ENCODE measurements at places on chromosomes 2 and 18.

DNA sequence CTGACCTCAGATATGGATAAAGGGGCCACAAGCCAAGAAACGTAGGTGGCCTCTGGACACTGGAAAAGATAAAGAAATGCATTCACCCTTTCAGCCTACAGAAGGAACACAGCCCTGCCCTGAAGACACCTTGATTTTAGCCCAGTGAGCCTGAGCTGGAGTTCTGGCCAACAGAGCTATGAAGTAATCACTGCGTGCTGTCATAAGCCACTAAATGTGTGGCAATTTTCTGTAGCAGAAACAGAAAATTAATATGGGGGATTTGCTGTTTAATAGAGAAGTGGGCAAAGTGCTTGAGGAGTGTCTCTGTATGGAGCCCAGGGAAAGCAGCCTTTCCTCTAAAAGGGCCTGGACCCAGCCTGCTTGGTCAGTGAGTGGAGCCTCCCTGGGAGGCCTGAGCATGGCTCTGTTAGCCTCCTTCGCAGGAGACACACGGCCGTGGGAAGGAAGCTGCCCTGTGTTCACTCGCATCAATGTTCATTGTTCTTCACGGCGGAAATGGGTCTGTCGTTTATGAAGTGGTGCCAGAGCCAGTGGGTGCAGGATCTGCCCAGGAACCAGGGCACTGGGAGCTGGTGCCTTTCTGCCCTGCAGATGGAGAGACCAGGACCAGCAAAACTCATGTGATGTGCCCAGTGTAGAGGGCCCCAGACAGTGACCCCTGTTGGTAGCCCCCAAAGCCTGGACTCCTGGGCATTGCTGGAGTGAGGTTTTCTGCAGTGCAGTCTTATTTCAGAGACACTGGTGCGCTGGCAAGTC, 268.9 kb downstream of the NDUFA10 start:
- no peak for DNase-seq

DNA sequence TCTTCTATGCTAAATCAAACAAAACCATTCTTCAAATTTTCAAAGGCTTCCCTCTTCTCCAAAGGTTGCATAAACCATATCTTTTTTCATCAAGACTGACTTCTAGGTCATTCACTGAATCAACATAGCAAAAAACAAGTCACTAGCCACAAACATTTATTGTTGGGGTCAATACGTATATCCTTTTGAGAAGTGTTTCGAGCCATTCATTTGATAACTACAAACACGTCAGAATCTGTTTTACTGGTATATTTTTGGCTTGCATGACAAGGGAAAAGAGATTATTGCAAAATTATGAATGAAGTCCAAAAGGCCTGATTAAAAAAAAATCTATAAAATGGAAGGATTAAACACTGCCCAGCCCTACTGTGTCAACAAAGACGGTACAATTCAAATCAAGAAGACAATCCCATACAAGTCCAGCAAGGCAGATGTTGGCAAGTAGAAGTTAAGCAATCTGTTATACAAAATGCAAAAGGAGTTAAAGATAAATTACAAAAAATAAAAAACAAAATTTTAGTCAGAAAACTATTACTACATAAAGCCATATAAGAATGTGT, 222.4 kb downstream of the SRBD1 start:
- no peak for DNase-seq

DNA sequence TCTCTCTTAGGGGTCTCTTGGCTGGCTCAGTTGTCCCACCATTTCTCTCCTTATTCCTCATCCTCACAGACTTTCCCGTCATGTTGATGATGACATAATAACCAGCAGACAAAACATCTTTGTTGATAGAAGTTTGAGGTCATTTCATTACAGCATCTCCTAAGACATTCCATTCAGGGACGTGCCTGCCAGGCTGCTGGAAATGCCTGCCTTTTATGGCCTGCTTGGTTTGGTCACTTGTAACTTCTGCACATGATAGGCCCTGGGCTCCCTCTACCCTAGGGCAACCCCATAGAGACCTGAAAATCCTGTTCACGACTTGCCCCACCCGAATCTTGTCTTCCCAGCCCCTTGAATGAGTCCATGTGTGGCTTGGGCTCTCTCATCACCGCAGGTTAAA, 81.7 kb downstream of the SDC1 start:
- DNase-seq: no peak

GRCh38 chr2:188306271-188306670, 14.6 kb downstream of the GULP1 start:
- DNase-seq: no peak

GRCh38 chr18:907115-907884, 2.6 kb downstream of the ADCYAP1 start:
- no peak for DNase-seq

GRCh38 chr2:200307724-200308545, 1.4 kb downstream of the SPATS2L start:
- DNase-seq: no peak

DNA sequence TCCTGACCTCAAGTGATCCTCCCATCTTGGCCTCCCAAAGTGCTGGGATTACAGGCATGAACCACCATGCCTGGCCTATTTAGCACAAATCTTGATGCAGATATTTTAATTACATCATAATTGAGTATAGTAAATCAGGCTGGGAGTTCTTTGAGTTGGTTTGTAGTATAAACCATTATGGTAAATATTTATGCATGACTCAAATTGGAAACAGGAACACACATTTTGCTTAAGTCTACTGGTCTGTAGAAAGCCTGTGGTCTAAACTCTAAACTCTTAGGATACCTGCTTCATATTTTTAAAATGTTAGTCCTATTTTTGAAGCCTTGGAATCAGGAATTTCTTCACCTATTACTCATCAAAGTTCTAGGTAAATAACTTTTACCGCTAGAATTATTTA, 16.8 kb downstream of the ASXL3 start:
- DNase-seq: no peak

DNA sequence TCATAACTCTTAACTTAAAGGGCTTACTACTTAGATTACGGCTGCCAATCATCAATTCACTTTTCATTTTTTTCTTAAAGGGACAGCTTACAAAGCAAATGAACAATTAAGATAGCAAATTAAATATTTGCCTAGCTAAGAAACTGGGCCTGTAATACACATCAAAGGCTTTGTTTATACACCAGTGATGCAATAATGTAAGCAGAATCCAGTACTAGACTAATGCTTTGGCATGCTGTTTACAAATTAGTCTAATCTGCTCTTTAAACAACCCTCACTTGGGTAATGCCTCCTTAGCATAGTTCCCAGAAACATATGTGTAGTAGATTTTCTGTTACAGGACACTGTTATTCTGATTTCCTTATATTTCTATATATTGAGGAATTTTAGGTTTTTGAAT, 105.8 kb downstream of the ARHGAP28 start:
- no peak for DNase-seq

GRCh38 chr18:9828506-9829396, 57.0 kb upstream of the TXNDC2 start:
- no peak for DNase-seq

GRCh38 chr2:203225423-203226039, 13.3 kb upstream of the CYP20A1 start:
- no peak for DNase-seq

DNA sequence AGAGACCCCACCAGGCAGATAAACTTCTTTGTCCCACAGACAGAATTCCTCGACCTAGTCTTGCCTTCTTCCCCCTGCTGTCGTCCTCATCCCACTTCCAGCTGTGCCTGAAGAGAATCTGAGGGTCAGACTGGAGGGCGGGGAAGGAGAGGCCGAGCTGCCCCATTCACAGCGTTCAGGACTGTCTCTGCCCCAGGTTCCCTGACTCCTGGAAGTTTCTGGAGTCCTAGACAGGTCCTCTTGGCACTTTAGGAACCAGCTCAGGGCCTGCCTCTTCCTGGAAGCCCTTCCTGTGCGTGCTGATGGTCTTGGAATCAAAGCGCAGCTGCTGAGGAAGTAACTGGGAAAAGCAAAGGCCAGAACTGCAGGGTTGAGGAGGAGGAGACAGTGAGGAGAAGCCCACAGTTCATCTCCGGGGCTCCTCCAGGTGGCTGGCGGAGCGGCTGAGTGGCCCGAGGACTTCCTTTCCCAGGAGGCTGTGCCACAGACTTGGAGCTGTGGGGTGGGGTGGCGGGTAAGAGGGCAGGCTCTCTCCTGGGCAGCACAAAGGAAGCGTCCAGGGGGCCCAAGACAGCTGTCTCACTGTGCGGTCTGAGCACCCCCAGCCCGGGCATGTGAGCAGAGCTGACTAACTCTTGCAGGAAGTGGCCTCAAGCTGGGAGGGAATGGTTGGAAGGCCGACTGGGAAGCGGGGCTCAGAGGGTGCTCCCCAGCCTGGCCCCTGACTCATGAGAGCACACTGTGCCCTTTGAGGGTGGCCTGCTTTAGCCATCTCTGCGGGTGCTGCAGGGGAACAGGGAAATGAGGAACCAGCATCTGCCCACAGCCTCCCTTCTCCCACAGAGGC, 39.5 kb downstream of the SDC1 start:
- no peak for DNase-seq

DNA sequence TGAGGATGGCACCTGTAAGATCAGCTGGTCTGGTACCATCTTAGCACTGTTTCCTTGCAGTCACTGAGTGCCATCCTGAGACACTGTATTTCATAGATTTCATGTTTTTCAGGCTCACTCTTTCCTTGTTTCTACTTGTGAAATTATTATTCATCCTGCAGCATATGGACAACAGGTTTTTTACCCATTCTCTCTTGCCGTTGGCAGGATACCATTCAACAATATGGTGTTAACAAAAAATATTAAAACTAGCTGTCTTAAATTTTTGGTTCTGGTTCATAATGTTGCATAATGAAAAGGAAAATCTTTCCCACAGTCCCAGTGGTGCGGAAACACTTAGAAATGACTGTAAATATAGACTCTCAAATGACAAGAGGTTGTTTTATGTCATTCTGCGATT, 23.1 kb upstream of the ATG16L1 start:
- DNase-seq: no peak

DNA sequence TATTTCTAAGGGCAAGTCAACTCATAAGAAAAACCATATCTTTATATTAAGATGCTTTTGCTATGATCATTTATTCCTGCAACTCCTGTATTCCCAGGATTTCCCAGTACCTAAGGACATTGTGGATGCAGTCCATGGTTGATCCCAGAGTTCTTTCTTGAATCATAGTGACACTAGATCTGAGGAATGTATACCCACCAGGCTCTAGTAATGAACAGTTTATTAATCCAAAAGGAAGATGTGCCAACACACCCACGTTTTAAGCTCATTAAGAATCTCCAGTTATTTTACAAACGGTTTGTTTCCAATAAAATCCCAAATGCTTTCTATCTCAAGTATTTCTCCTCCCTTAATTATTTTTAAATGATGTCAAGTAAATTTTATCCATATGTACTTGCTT, 210.8 kb upstream of the ZEB2 start:
- no peak for DNase-seq

DNA sequence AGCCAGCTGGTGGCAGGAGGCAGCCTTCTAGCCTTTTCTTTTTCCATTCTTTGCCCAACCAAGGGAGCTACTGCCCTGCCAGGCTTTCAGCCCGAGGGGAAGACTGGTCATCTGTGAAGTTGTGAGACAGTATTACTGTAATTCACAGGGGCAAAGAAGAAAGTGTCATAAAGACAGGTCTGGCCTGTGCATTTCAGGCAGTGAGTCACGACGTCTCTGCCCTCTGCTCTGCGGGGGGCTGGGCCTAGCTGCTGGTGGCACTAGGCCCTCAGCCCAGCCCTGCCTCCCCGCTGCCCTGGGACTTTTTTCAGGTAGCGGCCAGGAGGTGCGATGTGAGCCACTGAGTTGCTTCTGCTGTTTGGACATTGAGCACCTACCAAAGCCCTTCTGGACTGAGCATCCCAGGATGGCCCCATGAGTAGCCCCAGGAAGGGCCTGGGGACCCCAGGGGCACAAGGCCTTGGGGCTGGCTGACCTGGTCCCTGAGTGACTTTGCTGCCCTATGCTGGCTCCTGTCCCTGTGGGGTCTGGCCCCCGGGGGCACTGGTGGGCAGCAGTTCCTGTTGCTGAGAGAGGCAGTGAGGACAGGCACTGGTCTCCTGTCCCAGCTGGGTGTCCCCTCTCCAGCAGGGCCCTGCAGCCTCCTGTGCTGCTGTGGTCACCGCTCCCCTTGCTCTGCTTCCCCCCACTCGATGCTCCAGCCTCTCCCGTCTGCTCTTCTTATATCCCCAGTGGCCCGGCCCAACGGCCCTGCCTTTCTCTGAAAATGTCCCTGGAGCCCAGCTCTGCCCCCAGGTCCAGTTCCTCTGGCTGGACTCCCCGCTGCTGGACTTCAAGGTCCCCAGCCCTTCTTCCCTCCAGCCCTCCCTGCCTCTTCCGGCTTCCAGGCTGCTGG, 7.0 kb downstream of the INHBB start:
- DNase-seq: no peak

- DNase-seq: no peak
Observed at GRCh38 chr2:61238219-61239012, 76.4 kb downstream of the C2orf74 start.

GRCh38 chr2:189318761-189319160, 122.5 kb upstream of the WDR75 start:
- no peak for DNase-seq

GRCh38 chr2:105943977-105944376, 199.3 kb downstream of the NCK2 start:
- DNase-seq: no peak

DNA sequence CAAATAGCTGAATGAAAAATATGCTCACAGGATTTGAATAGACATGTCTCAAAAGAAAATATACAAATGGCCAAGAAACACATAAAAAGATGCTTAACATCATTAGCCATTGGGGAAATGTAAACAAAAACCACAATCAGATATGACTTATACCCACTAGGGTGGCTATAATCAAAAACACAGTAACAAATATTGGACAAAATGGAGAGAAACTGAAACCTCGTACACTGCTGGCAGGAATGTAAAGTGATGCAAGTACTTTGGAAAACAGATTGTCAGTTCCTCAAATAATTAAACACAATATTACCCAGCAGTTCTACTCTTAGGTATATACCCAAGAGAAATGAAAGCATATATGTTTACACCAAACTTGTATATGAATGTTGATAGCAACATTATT, 213.0 kb downstream of the PHLPP1 start:
- no peak for DNase-seq

- no peak for DNase-seq
Observed at GRCh38 chr2:101733257-101733993, 35.9 kb downstream of the MAP4K4 start.

DNA sequence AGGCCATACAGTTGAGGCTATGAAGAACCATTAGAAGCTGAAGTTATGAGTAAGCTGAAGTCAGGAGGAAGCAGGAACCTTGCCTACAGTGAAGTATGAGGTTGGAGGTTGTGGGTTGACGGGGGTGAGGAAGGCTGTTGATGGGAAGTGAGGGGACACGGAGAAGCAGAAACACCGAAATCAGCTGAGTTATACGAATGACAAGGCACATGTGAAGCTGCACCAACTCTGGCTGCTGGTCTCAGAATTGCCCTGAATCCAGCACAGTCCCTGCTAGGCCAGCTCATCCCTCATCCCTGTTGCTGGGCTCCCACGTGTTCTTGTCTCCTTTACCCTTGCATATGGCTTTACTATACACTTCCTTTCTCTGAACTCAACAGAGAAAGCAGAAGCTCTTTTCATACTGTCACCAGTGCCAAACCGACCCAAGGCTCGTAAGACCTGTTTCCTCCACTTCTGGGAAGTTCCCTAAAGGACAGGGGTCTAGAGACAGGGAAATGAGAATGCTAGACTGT, 9.2 kb upstream of the TMEM247 start:
- no peak for DNase-seq

- DNase-seq: no peak
Observed at GRCh38 chr18:23689616-23690504, 607 bp downstream of the LAMA3 start.

Measured in stromal cell of bone marrow (primary cell).